ENCODE measurements at places on chromosomes 16 and 17.

DNA sequence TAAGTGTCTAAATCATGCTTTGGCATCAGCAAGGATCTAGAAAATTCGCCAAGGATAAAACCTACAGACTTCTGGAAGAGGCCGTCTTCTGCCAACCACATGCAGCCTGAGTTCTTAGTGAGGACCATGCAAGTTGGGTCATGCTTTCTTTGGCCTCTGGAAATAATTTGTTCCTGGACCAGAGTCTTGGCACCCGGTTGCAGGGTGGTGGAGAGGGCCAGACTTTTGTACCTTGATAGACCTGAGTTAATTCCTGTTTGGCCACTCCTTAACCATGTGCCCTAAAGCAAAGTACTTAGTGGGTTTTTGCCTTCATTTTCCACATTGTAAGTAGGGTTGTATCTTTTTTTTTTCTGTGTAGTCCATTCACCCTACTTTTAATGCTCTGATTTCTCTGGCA lies 283.4 kb upstream of the IRX5 start:
- DNase-seq = no peak

DNA sequence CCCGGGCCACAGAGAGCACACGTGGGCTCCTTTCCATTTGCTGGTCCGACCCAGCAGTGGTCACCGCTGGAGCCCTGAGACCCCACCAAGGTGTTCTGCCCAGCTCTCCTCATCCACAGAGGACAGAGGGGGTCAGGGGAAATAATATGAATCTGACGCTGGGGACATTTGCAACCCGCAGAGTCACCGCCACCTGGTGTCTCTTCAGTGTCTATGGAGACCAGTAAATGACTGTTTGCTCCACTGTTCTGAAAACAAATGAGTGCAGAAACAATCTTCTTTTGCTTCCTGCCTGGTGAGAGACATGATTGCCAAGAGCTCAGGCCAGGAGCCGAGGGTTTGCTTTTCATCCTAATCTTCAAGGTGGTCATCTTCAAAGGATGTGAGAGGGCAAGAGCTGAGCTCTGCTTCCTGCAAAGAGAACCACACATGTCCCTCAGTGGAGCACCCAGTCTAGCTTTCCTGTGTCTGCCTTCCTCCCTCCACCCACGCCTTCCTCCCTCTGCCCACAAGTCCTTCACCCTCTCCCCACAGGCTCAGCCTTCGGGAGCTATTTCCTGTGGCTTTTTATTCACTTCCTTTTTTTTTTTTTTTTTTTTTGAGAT lies 14.7 kb upstream of the KLHDC4 start:
- peak; percentile 65 for DNase-seq

DNA sequence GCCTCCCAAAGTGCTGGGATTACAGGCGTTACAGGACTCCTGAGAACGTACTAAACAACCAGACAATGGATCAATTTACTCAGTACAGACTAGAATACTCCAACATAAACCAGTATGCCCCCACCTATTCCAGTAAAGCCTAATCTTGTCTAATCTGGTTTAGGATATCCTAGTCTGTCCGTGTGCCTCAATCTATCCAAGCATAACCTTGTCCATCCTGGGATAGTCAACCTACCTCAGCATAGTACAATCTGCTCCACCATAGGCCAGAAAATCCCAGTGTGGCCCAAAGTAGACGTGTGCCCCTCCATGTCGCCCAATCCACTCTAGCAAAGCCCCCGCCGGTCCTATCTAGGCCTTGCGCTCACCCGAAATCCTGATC lies 625 bp downstream of the DVL2 start:
- no peak for DNase-seq

DNA sequence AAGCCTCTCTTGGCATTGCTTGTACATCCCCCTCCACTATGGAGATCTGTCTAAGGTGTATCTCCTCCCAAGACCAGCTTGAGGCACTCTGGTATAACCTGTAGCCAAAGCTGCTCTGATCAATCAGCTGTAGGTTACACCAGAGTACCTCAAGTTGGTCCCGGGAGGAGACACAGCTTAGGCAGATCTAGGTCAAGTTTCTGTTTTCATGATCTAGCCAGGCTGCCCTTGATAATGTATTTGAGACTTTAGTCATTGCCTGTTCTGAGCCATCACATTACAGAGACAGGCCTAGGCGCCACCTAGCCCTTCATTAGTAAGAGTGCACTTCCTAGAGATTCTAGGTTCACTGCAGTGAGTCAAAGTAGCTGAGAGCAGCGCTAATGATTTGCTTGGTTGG lies 31.4 kb downstream of the ASGR1 start:
- DNase-seq = no peak

DNA sequence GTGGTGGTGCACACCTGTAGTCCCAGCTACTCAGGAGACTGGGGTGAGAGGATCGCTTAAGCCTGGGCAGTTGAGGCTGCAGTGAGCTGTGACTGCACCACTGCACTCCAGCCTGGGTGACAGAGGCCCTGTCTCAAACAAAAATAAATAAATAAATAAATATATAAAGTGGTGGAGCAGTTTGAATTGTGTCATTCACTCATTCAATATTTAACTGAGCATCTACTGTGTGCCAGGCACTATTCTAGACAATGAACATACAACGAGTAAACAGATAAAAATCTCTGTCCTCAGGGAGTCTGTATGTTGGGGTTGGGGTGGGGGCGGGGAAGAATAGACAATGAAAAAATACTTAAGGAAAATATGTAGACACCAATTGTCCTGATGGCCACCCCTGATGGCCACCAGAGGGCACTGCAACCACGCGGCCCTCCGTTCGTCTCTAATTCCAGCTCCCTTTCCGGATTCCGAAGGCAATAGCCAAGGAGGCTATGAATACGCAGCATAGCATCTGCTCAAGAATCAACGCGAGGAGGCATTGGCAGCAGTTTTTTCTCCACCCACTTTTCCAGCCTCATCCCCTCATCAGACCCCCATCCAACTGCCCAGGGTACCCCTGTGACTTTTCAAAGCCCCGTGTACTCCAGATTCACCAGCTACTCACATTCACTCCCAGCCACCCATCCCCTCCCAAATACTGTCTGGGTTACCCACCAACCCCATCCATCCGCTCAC lies 21.4 kb downstream of the QPRT start:
- DNase-seq = peak; percentile 84

DNA sequence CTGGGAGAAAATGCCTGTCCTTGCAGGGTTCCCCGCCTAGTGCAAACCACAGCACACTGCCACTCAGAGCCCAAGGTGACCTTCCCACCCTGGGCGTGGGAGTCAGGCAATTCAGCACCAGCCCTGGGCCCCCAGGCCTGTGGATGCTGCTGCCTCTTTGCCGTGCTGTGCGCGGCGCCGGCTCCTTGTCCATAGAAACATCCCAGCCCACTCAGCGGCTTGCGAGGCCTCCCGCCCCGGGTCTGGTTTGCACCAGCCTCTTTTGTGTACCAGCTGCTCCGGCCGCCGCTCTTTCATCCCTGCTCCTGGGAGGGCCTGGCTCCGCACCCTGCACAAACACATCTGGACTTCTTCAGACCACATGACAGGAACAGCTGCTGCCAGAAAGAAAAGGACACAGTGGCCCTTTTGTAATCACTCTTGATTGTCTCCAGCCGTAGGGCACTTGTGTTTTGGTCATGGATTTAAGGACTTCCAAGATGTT lies 75.4 kb upstream of the SDK2 start:
- no peak for DNase-seq

- peak; percentile 47 for DNase-seq
Measured at GRCh38 chr17:49557312-49558024, 18.2 kb upstream of the NXPH3 start.

- DNase-seq = no peak
Measured at GRCh38 chr17:43216369-43216761, 4.7 kb downstream of the TMEM106A start.

- DNase-seq = no peak
Measured at GRCh38 chr16:86121374-86122010, 222.5 kb downstream of the IRF8 start.

GRCh38 chr17:74601944-74602572 lies 10.0 kb upstream of the CD300LD start:
- DNase-seq = peak; percentile 35

GRCh38 chr17:62566996-62567578 lies 60.4 kb upstream of the MRC2 start:
- no peak for DNase-seq

- no peak for DNase-seq
Measured at GRCh38 chr16:1336619-1337018, 3.2 kb downstream of the BAIAP3 start.

DNA sequence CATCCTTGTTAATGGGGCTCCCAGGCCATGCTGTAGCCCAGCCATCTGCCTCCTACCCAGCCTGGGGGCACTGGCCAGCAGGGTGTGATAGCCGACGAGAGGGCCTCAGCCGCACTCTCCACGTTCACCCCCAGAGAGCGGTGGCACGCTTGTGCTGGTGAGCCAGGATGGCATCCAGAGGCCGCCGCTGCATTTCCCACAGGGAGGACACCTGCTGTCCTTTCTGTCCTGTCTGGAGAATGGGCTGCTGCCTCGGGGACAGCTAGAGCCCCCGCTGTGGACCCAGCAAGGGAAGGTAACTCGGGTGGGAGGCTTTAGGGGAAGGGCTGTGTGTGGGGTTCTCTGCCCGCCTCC lies 27.4 kb downstream of the SGSM2 start:
- no peak for DNase-seq

DNA sequence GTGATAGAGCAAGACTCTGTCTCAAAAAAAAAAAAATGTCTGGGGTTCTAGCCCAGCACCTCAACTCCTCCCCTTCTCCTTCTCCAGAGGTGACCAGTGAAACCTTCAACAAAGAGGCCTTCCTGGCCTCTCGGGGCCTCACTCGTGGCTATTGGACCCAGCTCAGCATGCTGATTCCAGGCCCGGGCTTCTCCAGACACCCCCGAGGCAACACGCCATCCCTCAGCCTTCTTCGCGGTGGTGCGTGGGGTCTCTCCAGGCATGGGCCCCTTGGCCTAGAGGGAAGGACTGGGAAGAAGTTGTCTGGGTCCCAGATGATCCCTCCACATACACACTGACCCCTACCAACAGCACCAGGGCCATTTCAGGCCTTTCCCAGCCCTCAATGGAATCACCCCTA lies 3.5 kb upstream of the CXCL16 start:
- no peak for DNase-seq

DNA sequence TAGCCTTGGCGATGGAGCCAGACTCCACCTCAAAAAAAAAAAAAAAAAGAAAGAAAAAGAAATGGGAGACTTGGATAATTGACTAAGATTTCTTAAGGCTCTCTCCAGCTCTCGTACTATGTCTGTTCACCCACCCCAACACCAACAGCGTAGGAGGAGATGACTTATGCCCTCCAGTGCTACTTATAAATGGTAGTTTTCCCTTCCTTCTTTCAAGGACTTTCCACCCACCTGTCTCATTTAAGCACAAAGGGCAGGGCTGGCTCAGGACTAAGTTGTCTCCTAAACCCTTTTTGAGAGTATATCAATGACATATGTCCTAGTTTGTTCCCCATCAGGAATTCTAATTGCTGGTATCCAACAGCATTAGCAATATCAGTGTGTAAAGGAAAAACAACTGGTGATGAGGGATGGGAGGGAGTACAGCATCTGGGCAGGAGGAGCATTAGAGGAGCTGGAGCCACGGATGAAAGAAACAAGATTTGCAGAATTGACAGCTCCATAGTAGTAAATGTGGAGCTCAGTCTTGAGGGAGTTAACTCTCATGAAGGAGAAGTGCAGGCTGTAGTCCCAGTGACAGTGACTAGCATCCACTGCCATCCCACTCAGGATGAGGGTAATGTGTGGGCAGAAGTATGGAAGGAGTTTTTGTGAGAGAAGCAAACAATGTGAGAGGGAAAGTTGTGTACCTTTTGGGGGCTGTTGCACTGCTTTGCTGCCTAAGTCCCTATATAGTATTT lies 17.2 kb downstream of the UBE2Z start:
- no peak for DNase-seq

DNA sequence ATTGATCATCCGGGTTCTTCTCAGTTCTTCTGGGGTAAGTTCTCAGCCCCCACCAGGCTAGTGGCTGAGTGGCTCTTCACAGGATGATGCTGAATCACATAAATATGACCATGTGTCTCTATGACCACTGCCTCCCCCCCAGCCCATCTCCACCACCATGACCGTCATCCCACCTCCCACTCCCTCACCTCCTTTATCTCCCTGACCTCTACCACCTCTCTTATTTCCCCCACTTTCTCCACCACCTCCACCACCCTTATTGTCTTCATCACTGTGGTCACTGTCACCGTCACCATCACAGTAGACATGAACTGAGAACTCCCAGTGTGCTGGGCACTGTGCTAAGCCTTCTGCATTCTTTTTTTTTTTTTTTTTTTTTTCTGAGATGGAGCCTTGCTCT lies 32.5 kb downstream of the RGS9 start:
- no peak for DNase-seq

- DNase-seq = no peak
Measured at GRCh38 chr16:68951991-68952877, 108.9 kb downstream of the TANGO6 start.

GRCh38 chr17:49383060-49383459 lies 21.0 kb upstream of the ZNF652 start:
- no peak for DNase-seq

DNA sequence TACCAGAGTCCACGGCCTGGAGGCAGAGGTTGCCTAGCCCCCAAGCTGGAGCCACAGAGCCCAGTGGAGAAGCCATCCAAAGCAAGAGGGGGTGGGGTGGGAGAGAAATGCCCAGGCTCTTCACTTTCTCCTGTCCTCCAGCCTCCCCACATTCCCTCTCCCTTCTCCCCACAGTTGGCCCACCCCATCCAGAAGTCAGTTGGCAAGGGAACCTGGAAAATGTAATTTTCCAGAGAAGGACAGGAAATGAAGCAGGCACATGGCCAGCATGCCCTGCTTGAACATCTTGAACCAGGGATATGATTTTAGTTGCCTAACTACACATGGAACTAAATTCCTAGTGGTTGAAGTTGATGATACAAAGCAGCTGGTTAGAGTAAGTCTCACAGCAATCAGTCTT lies 73.3 kb upstream of the IRX6 start:
- no peak for DNase-seq

DNA sequence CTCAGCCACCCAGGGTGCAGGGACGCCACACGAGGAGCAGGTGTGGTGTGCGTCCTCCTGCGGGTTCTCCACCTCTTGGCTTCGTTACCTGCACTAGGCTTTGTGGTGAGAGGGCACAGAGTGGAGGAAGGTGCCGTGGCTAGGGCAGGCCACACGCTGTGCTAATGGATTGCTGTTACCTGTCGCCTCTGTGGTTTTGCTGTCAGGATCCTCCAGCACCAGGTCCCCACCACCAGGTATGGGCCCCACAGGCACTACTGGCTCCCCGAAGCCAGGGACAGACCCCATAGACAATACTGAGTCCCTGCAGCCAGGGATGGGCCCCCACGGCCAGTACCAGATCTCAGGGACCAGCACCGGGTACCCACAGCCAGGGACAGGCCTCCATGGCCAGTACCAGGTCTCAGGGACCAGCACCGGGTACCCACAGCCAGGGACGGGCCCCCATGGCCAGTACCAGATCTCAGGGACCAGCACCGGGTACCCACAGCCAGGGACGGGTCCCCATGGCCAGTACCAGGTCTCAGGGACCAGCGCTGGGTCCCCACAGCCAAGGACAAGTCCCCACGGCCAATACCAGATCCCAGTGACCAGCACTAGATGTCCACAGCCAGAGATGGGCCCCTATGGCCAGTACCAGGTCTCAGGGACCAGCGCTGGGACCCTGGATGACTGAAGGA lies 315.6 kb downstream of the SEC14L1 start:
- DNase-seq = peak; percentile 75
